CD4-positive, alpha-beta T cell treated with Interleukin-17A for 4 hours (primary cell): ENCODE measurements at places on chromosomes 16 and 17.

- DNase-seq = no peak
These were observed 42.2 kb upstream of the GSE1 start for GRCh38 chr16:85570735-85571562.

- no peak for DNase-seq
These were observed 18.3 kb downstream of the COQ7 start for GRCh38 chr16:19085679-19086200.

GRCh38 chr16:4936181-4936990 lies 562 bp downstream of the PPL start:
- DNase-seq = no peak

GRCh38 chr17:74212209-74212912 lies 1.0 kb upstream of the TTYH2 start:
- DNase-seq = peak; percentile 35

DNA sequence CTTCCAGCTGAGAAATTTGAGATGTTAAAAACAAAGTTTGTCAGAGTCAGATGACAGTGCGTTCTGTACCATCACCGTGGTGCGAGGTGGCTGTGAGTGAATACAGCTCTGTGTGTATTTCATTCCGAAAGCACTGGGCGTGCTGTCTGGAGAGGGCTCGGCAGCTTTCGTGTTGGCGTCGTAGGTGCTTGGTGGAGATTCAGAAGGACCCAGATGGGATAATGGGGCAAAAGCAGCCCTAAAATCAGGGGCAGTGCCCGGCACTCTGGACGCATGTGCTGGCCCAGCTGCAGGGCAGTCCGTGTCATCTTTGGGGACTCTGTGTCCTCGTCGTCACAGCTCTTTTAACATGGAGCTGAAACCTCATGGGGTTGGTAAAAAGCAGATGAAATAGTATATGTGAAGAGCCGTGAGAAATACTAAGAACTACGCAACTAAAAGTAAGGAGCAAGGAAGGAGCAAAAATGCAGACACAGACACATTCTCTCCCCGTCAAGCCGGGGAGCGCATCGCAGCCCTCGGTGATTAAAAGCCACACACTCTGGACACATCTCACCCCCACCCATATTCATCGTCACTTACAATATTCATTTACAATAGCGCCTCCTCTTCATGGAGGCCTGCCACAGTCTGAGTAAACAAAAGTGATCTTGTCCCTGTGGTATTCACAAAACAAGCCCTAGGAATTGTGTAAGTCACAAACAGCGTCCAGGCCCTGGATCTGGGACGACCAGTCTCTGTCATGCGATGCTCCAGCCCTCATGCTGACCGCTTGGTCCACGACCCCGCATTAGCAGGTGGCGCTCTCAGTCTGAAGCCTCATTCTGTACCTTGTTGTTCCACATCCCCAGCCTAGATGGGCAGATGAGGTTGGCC lies 206.7 kb downstream of the RPTOR start:
- peak; percentile 12 for DNase-seq

GRCh38 chr16:74051-74746 lies 1.8 kb upstream of the RHBDF1 start:
- no peak for DNase-seq

- no peak for DNase-seq
These were observed 152.1 kb upstream of the PLCG2 start for GRCh38 chr16:81627024-81627423.

DNA sequence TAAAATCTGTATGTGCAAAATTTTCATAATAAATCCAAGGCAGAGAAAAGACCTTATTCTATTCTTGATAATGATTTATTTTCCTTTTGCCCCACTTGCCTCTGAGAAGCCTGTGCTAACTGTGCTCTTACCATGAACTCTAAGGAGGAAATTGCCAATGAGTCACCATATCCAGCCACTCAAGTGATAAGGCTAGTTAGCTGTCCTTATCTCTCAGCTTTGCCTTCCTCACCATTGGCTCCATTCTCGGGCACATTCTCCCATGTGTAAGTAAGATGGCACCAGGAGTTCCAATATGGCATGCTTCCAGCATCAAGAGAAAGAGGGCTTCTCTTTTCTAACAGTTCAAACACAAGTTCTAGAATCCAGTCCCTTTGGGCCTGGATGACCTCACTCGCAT lies 142.4 kb downstream of the TOX3 start:
- DNase-seq = no peak

DNA sequence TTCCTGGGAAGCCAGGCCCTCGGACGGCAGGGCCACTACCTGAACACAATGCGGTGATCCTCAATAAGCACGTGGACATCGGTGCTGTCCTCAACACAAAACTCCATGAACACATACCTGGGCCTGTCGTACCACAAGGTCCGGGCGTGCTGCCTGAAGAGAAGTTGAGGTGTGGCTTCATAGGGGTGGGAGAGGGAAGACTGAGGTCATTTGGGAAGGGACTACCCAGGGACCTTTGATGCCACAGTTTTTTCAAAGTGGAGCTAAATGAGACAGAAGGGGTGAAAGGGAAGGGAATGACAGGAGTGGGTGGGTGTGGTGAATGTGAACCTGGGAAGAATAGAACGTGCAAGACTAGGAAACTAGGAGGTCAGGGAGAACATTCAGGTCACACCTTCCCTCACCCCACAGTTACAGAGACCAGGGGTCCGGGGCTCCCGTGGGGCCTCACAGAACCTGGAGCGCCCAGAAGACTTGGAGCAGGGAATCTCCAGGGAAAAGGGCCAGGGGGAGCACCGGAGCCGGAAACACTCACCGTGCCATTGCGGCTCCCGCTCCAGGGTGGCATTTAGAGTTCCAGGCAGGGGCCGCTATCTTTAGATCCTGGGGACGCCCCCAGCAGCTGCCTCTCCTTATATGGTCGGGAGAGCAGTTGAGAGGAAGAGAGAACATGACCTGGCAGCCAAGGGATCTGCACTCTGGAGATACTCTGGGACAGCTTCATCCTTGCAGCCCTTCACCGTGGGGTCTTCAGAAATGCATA lies at the start of gene PTGES3L:
TSS of gene PTGES3L (minus strand) at position 570 of the 763 bp plus-strand sequence. CDS start at position 543, 27 bp downstream.
- DNase-seq = no peak

DNA sequence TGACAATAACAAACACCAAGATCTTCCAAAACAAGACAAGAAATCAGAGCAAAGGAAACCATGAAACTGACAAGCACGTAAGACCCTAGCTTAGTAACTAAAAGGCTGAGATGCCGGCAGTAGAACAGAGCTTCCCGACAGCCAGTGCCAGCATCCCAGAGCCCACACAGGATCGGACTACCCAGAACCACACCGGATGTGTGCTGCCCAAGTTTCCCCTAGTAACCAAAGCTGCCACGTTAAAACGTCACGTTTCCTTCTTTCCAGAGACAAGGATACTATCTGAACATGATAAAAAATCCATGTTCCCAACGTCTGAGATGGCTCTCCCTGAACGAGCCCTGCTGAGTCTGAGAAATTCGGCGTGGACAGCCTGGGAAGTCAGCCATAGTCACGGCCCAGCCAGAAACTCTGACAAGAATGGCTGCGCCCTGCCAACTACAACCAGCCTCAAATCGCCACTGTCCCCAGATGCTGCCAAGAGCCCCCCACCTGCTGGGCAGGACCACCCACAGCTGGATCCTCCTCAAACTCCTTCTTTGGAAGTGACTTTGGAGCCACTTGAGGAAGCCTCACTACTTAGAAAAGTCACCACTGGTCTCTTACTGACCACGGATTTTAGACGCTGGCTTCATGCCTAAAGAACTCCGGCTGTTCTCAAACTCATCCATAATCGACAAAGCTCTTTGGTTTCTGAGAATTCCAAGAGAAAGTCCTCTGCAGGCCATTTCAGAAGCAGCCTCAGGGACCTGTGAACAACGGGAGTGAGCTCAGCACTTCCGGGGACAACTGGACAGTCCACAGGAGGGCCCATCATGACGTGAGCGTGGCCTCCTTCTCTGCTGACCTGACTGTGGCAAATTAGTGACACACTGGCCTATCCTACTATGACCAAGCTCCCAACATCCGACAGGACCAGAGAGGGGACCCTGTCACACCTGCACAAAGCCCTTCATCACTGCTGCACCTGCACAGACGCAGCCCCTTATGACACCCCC lies 16.7 kb downstream of the CCDC57 start:
- DNase-seq = no peak

DNA sequence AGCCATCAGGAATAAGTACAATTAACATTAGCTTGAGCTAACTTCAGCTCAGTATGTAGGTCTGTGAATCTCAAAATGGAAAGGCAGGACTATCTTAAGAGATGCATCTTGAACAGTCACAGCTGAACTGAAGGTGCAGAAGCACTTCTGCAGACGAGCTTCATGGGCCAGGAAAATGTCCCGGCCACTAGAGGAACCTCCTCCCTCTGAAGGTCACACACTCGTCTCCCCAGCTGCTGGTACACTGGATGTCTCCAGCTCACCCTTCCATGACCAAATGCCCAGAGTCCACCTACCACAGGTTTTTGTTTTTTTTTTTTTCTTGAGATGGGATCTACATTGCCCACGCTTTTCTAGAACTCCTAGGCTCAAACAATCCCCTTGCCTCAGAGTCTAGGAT lies 33.2 kb downstream of the WDR59 start:
- no peak for DNase-seq

GRCh38 chr17:17877529-17878358 lies 41.0 kb upstream of the SREBF1 start:
- DNase-seq = no peak

GRCh38 chr17:82437325-82437668 lies 13.3 kb downstream of the CYBC1 start:
- no peak for DNase-seq

DNA sequence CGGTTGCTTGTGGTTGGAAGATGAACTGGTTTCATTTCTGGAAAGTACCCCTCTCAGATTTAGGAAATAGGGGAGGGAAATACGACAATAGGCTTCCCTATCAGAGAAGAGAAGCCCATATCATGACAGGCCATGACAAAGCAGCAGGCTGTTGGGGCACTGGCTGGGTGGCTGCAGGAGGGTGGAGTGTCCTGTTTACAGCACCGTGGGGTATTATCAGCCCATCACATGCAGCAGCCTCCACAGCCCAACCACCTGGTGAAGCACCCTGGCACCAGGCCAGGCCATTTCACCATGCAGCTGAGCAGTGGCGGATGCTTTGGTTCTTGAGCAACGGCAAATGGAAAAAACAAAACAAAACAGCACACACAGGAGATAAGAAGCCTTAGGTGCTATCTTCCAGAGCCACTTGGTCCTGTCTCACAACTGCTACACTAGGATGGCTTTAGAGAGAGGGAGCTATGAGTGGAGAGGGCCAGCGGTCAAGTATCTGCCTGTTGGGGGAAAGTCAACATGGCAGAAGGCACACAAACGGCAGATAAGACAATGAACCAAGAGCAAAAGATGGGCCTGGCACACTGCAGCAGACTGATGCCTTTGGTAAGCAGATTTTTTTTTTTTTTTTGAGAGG lies 24.2 kb downstream of the FAM117A start:
- DNase-seq = peak; percentile 98

GRCh38 chr17:66348584-66349165 lies 46.3 kb downstream of the PRKCA start:
- no peak for DNase-seq

DNA sequence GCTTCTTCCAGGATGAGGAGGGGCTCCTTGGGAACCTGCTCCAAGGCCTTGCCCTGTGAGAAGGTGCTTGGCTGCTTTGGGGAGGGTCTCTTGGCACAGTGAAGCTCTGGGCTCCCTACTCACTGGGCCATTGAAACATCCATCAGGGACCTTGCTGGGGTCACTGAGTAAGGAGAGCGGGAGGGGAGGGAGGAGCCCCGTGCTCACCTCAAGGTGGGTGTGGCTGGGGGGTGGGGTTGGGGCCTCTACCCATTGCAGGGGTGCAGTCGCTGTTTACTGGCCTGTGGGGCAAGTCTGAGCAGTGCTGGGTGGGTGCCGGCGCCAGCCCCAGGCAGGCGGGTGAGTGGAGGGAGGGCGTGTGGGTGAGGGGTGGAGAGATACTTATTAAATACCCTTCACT lies 9.9 kb downstream of the TNS4 start:
- DNase-seq = no peak

DNA sequence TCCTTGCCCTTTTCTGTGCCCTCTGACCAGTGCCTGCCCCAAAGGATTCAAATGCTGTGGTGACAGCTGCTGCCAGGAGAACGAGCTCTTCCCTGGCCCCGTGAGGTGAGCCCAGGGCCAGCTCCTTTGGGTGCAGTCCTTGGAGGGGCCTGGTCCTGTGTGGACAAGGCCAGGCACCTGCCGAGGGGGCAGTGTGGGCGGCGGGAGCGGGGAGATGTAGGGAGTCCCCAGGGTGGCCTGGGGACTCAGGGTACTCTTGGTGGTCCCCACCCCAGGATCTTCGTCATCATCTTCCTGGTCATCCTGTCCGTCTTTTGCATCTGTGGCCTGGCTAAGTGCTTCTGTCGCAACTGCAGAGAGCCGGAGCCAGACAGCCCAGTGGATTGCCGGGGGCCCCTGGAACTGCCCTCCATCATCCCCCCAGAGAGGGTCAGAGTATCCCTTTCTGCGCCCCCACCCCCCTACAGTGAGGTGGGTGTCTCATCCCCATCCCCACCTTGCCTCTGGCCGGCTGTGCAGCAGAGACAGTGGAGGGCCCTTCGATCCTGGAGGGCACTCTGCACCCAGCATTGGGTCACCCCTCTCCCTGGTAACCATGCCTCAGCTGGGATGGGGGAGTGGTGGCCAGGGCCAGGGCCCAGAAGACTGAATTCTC lies 4.4 kb downstream of the TMEM92 start:
- DNase-seq = no peak

- DNase-seq = no peak
These were observed 1.2 kb downstream of the CPD start for GRCh38 chr17:30379903-30380381.

GRCh38 chr16:64116151-64116550 lies 1005.7 kb downstream of the CDH11 start:
- DNase-seq = no peak

DNA sequence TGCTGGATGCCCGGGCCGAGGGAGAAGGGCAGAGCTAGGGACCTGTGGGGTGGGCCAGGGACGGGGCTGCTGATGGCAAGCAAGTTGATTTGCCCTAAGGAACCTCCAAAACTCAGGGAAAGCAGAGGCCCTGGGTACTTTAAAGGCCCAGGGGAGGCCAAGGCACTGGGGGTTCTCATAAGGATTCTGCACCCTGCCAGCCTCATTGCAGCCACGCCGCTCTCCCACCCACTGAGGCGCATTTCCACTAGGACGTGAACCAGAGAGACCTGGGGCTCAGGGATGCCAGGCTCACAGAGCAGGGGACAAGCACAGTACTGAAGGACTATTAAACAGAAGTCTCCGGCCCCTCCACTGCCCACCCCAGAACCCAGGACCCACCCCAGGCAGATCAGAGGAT lies 39.4 kb upstream of the RBFOX3 start:
- no peak for DNase-seq

GRCh38 chr16:74926805-74927204 lies 58.1 kb downstream of the WDR59 start:
- DNase-seq = no peak

DNA sequence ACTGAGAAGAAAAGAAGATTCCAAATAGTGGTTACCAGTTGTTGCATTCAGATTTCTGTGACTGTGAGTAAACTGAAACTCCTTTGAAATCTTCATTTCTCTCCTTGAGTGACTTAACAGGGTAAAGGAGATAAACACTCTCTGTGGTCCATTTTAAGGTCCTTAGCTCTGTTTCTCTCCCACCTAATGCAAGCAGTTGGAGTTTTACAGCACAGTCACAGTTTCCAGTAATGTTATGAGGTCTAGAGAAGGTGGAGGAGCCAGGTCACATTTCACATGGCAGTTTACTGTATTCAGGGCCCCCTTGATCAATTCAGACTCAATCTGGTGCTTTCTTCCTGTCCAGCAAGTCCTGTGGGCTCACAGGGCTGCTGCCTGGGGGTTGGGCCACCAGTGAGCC lies 32.2 kb upstream of the SLC12A3 start:
- no peak for DNase-seq

- no peak for DNase-seq
These were observed 484.9 kb downstream of the WWOX start for GRCh38 chr16:78584213-78584860.

- DNase-seq = no peak
These were observed 140.7 kb downstream of the XYLT1 start for GRCh38 chr16:17330044-17330443.
